Caudate nucleus (tissue), 63 donors: ENCODE measurements at places on chromosomes 1 and 21.

DNA sequence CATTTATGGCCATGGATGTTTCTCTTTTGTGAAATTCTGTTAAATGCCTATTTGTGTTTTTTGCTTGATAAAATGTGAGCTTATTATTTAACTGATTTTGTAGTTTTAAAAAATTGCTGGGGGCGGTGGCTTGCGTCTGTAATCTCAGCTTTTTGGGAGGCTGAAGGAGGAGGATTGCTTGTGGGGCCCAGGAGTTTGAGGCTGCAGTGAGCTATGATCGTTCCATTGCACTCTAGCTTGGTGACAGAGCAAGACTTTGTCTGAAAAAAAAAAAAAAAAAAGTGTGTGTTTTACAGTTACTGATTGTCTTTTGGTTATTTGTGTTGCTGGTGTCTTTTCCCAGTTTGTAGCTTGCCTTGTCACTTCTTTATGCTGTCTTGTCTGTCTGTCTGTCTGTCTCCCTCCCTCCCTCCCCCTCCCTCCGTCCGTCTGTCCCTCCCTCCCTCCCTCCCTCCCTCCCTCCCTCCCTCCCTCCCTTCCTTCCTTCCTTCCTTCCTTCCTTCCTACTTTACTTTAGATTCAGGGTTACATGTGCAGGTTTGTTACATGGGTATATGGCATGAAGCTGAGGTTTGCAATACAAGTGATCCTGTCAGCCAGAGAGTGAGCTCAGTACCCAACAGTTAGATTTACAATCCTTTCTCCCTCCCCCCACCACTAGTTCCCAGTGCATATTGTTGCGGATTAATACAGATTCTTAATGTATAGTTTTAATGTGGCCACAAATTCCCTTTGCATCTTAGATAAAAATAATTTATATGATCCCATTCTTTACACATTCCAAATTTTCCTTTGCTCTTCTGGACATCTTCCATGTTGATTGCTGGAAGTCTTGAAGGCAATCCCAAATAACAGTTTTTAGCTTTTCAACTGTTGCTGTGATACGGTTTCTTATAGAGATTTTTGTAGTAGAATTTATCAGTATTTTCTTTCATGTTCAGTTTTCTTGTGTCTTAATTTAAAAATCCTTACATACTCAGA, 25.1 kb downstream of the PTBP2 start:
- no peak for DNase-seq

DNA sequence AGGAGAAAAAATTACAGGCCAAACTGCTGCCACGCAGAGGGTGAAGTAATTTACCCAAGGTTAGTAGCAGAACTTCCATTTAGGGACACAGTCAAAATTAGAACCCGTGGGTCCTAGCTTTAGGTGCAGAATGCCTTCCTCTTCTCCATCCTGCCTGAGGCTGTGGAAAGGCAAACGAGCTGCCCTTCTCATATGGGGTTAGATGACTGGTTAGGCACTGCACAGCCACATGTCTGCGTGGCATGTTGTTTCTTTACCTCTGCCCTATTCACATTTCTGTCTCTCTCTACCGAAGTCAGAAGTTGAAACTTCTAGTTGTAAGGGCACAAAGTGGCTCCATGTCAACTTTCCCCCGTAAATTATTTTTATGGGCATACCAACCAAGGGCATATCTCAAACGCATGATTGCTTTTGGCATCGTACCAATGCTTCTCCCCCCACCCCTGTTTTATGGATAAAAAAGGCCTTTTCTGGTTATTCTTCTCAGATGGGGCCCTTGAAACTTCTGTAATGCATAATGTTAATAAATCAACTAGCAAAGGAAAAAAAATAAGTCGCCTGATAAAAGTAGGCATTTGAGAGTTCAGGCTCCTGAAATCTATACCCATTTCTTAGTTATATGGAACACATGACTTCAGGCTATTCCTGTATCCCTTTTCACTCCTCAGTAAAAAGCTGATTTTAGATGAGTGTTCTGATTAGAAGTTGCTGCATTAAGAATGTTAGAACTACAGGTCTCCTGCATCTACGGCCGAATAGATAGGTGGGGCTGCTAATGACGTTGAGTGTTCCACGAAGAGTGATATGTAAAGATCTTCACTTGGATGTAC, 139.6 kb upstream of the NRIP1 start:
- no peak for DNase-seq

GRCh38 chr1:193013005-193013404, 46.2 kb downstream of the UCHL5 start:
- no peak for DNase-seq

GRCh38 chr21:34344584-34344983, 19.2 kb upstream of the KCNE2 start:
- DNase-seq = no peak

DNA sequence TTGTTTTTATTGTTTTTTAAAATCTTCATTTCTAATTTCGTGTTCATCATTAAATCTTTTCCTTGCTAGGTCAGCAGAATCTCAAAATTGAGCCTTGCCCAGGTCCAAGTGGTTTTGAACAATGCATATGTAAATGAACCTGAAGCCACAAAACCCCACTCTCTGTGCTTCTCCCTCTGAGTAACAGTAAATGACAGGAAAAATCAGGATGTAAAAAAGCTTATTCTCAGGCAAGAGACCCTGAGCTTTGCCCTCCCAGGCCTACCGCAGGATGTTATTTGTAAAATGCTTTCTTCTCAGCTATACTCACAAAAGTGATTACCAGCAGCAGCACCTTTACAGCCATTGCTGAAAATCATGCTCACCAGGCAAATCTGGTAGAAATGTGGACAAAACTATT, 47.6 kb downstream of the TYW3 start:
- no peak for DNase-seq

GRCh38 chr1:111392460-111392945, 35.0 kb downstream of the OVGP1 start:
- no peak for DNase-seq

DNA sequence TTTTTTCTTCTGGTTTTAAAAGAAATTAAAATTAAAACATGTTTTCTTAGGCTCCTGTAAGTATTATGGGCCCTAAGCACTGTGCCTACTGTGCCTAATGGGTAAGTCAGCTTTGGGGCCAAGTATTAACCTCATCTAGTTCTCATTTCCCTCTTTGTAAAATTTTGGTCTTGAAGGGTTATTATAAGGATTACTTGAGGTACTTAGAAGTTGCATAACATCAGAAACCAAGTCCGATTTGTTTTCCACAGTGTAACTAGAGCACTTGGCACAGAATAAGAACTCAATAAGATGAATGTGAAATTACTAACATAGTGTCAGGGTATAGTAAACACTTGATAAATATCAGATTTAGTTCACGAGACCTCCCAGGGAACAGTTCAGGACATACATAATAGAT, 16.4 kb upstream of the OSBPL9 start:
- DNase-seq = no peak

GRCh38 chr1:6101826-6102531, 56.3 kb downstream of the KCNAB2 start:
- no peak for DNase-seq

GRCh38 chr21:46402421-46402820, 56.3 kb upstream of the DIP2A start:
- no peak for DNase-seq

- no peak for DNase-seq
These were observed 14.5 kb upstream of the CDC42 start for GRCh38 chr1:22038036-22038435.

DNA sequence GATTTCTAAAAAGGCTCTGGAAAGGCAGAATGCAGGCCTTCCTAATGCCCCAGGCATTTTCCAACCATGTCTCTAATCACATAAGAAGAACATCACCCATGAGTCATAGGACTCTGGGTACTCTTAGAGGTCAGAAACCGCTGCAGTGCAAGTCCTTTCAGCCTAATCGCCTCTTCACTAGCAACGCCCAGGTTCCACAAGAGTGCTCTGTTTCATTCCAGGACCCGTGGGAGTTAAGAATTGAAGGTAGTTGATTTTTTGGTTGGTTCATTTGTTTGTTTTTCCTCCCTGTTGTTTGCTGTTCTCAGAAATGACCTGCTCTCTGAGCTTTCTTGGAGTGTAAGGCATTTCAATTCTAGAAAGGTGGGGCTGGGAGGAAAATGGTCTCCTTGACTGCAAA, 123.2 kb downstream of the NR5A2 start:
- no peak for DNase-seq

- DNase-seq = peak; percentile 70
These were observed at the start of gene MTARC2 for GRCh38 chr1:220748089-220748934. MTARC2 (plus strand) TSS chr1:220748322; CDS start chr1:220748532, 210 bp downstream.

GRCh38 chr1:242886137-242886536, 361.6 kb upstream of the PLD5 start:
- no peak for DNase-seq

GRCh38 chr1:185488808-185489207, 171.8 kb upstream of the IVNS1ABP start:
- DNase-seq = no peak
